Urothelium cell line (cell line): ENCODE measurements at places on chromosomes 7 and 10.

DNA sequence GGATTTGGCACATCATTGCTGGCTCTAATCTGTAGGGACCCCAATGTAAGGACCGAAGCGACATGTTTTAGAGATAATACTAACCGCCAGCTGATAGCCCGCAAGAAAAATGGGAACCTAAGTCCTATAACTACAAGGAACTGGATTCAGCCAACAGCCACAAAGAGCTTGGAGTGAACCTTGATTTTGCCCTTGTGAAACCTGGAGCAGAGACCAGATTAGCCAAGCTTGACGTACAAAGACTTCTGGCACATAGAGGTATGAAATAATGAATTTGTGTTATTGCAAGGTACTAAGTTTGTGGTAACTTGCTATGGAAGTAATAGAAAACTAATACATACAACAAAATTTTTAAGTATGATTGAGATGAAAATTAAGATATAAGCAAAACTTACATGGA lies 246.9 kb downstream of the AGMO start:
- no peak for DNase-seq

- no peak for DNase-seq
Observed at GRCh38 chr7:43384616-43385308, 198.1 kb upstream of the STK17A start.

DNA sequence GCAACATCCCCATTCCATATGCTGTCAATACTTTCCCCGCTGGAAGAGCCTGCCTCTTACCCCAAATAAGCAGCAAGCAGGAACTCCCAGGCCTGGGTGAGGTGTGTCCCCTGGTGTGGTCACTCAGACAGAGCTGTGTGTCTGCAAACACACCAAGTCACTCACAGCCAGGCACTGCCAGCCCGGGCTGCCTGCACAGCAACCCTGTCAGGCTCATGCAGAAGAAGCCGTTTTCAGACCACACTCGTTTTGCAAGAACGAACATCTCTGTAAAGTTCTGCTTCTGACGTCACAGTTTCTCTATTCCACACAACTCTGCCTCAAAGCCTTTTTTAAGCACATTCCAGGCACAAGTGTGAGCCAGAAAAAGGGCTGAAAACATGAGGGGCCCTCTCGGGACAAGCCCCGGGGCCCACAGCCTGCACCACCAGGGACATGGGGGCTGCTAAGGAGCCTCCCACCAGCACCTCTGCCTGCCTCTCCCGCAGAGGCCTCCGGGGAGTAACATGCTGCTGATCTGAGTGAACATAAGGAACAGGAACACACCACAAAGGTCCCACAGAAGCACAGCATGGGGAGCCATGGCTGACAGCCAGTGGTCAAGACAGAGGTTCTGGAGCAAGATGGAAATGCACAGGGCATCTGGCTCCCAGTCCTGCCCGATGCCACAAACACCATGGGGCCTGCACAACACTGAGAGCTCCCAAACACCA lies 11.4 kb downstream of the PTPRN2 start:
- no peak for DNase-seq

DNA sequence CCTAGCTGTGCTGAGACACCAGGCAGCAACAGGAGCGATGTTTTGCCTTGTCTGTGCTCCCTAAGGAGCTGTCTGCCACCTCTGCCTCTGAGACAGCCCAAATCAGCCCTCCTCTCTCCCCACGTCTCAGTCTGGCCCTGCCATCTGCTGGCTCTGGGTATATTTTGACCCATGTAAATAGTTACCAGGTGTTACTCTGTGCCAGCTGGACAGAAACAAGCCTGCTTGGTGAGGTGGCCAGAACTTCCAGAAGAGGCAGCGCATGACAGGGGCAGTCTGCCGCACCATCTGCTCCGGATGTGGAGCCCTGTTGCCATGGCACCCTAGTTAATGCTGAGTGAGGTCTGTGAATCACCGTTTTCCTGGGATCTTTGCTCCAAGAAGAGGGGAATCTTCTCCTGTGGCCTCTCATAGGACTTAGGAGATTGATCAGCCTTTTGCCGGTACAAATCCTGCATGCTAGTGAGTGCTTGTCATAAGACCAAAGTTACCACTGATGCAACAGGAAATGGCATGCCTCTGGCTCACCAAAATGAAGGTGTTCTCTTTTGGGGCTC lies 31.8 kb downstream of the GSTO2 start:
- DNase-seq: peak; percentile 91

DNA sequence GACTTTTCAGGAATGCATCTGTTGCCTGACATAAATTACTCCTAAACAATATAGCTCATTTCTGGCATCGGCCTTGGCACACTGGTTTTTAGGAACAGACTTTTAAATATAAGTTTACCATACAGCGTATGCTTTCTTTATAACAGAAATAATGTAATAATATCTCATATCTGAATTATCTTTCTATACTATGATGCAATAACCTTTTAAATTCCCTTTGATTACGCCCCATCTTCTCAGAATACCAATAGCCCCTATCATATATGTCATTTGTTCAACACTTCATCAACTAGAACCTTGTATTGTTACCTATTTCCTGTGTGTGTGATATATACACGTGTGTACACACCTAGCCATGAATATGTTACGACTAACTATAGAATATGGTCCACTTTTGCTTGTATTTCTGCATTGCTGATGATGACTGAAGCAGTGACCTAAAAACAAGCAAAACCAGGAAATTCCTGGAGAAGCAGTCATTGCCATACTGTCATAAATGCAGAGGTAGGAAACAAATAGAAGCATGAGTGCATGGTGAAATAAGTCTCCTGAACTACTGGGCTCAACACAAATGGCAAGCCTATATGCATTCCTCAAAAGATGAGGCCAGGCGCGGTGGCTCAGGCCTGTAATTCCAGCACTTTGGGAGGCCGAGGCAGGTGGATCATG lies 618.4 kb upstream of the NRP1 start:
- DNase-seq: no peak

- no peak for DNase-seq
Observed at GRCh38 chr10:104041891-104042535, 43.7 kb downstream of the COL17A1 start.

GRCh38 chr7:31107106-31108090 lies 55.3 kb downstream of the ADCYAP1R1 start:
- no peak for DNase-seq

DNA sequence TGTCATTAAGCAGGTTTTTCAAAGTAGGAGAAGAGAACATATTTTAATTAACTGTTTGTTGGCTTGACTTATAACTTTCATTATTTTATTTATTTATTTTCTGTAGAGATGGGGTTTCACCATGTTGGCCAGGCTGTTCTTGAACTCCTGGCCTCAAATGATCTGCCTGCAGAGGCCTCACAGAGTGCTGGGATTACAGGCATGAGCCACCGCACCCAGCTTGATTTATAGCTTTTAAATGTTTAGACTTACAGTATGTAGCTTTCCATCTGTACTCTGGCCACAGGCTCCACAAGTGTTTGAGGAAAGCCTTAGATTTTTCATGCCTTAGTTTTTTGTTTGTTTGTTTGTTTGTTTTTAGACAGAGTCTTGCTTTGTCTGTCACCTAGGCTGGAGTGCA lies 72.7 kb upstream of the IFRD1 start:
- no peak for DNase-seq

DNA sequence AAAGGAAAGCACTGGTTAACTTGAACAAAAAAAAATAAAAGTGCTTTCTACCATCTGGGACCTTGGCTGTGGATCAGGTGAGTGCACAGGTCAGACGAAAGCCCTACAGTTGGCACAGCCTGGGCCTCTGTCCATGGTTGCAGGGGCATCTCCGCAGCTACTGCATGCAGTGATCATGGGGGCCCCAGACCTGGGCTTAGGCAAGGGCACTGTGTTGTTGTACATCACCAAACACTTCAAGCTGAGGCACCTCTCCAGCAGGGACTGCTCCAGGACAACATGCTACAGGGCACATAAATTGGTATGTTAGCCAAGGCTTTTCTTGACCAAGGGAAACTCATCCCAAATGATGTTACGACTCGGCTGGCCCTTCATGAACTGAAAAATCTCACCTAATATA lies 23.5 kb downstream of the KLHL7 start:
- no peak for DNase-seq

- no peak for DNase-seq
Observed at GRCh38 chr10:106078895-106079576, 1085.5 kb downstream of the SORCS1 start.

DNA sequence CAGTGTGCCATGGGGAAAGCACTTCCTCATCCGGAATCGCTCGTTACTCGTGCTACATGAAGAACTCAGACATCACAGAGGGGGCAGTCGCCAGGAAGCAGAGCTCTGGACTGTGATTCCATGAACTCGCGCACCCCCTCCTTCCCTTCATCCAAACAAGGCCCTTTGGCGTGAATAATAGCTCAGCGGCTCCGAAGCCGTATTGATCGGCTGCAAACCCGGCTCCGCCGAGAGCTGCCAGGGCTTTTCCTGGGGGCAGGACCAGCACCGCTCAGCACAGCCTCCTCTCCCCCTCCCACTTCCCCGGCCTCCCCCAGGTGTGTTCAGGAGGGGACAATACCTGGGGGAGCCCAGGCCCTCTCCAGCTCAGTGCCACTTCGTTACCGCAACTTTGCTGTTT lies 129.0 kb upstream of the TCF7L2 start:
- no peak for DNase-seq

- no peak for DNase-seq
Observed at GRCh38 chr10:122426829-122427228, 27.6 kb upstream of the ARMS2 start.

- DNase-seq: no peak
Observed at GRCh38 chr7:77837966-77838365, 39.4 kb downstream of the PHTF2 start.

DNA sequence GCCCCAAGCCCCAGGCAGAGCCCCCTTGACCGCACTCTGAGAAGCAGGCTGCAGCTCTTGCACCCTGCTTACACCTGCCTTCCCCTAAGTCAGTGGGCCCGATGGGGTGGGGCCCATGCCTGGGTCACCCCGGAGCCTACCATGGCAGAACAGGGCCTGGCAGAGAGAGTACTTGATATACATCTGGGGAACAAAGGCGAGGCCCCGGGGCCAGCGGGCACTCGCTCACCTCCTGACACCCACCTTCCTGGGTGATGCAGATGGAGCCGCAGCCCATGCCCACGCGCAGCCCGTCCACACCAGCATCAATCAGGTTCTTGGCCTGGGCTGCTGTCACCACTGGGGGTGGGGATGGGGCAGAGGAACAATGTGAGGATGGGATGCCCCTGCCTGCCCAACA lies 13.4 kb downstream of the IMPDH1 start:
- DNase-seq: no peak
